ENCODE measurements at places on chromosomes 7 and 10.

DNA sequence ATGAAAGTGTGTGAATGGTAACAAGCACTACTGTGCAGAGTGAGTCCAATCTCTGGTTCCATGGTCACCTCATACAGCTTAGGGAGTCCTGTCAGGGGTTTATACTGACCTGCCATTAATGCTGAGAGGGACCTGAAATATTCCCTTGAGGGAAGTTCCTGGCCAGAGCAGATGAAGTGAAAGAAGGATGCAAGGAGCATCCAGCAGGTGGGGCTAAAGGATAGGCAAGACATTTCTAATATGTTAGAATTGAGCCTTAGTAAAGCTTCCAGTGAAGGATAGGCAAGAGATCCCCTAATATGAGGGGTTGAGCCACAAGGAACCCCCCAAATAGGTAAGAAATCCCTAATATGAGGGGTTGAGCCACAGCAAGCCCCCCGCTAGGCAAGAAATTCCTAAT lies 25.5 kb upstream of the FAM221A start:
- no peak for DNase-seq

DNA sequence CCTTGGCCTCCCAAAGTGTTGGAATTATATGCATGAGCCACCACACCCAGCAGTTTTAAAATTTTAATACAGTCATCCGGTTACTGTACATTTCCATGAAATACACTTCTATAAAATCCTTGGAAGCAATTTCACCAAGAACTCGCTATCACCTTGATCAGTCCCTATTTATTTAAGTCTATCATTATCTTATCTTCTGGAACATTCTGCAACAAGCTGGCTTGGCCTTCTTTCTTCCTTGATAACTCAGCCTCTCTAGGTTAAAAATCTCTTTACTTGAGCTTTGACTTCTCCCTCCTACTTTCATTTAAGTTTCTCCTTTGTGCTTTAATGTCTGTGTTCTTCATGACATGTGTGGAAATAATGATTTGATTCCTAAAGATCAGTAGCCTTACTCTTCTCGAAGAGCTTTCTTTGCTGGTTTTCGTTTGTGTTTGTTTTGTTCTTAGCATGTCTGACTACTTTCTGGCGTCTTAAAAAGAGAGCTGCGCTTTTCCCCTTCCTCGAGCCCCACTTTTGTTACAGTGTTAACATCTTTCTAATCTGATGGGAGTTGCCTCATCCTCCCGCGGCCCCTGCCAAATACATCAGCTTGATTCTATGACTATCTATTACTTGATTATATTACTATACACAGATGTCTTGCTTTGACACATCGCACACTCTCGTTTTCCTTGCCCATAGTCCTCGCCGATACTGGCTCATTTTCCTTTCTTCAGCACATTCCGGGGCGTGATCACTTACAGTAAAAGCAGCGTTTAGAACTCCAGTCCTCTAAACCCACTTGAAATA lies 11.1 kb upstream of the CALML5 start:
- peak; percentile 64 for DNase-seq

- DNase-seq: peak; percentile 71
Observed at GRCh38 chr10:69497611-69498390, 46.5 kb downstream of the TSPAN15 start.

GRCh38 chr7:44847509-44847919 lies 373 bp downstream of the H2AZ2 start:
- peak; percentile 96 for DNase-seq

GRCh38 chr7:68244389-68244788 lies 1247.8 kb downstream of the TYW1 start:
- no peak for DNase-seq

DNA sequence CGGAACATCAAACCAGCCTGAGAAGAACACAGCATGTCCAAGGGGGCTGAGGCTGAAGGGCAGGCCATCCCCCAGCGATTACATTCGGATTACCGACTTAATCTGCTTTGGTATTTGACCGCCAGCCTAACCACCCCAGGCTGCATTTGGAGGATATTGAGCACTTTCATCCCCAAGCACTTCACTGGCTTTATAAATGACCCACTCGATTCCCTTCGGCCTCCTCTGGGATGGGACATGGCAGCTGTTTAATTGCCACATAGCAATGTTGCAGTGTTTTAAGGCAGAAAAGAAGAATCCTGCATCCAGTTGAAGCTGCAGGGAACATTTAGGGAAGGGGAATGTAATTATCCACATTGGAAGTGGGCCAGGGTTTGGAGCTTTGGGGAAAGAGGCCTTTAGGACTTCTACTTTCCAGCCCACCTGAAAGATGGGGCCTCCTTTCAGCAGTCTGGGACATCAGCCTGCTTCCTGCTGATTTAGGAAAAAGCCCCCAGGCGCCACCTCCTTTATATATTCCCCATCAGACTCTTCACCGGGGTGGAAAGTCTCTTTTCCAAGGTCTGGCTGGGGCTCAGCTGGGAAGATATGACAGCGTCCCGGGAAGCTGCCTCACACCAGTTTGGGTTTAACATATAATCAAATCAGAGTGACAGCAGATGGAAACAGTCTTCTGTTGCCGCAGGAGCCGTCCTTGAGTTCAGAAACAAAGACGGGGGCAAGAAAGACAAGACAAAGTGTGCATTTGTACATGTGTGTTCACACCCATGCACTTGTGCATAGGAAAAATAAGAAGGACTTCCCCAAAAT lies 9.2 kb downstream of the DPCD start:
- DNase-seq: no peak

DNA sequence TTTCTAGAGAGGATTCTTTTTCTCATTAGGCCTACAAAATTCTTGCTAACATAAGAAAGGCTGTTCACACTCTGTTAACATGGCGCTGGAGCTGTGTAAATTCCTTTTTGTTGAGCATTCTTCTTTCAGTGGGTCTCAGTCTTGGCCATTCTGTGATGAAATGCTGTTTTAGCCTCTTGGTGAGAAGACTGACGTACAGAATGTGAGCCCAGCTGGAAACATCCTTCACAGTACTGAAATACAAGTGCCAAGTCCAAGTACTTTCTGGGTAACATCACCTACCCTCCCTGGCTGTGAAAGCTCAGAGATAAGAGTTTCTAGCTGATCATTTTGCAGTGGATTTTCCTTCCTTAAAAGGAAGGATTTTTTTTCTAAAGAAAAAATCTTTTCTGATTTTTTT lies 231.8 kb downstream of the AHR start:
- DNase-seq: no peak

DNA sequence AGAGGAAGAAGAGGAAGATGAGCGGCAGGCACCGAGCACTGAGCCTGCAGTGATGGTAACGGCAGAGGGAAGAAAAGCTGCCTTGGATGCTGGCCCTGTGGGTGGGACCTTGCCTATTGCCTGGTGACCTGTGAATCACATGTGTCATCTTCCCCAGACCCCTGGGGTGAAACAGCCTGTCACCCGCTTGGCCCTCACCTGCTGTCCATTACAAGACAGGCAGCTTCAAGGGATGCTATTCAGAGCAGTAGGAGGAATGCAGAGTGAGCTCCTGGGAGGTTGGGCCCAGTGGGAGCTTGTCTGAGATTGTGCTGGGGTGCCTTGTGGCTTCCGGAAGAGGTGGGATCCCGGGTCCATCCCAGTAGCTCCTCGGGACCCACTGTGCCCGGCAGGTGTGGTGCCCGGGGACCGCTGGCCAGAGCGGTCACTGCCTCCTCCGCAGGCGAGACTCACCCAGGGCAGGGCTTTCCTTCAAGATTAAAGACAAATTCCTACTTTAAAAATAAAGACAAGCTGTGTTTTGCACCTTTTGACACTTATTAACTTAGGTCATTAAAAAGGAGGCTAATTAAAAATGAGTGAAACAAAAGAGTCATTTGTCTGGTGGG lies 440.2 kb upstream of the MKI67 start:
- DNase-seq: no peak

GRCh38 chr10:102633287-102633686 lies 11.0 kb upstream of the TRIM8 start:
- peak; percentile 86 for DNase-seq

DNA sequence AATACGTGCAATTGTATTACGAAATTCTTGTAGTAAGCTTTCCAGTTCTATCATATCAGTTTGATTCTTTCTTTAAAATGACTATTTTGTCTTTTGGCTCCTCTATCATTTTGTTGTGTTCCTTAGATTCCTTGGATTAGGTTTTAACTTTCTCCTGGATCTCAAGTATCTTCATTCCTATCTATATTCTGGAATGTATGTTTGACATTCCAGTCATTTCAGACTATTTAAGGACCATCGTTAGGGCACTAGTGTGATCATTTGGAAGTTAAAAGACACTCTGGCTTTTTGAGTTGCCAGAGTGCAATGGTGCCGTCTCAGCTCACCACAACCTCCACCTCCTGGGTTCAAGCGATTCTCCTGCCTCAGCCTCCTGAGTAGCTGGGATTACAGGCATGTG lies 45.7 kb upstream of the SFTPD start:
- DNase-seq: no peak

- no peak for DNase-seq
Observed at GRCh38 chr10:96529634-96530279, 16.0 kb upstream of the TLL2 start.

GRCh38 chr7:107678110-107678753 lies 17.6 kb downstream of the SLC26A4 start:
- DNase-seq: no peak

GRCh38 chr7:54996391-54996790 lies 22.4 kb upstream of the EGFR start:
- no peak for DNase-seq

GRCh38 chr10:33861016-33861704 lies 526.7 kb upstream of the NRP1 start:
- DNase-seq: no peak

Data from posterior vena cava (tissue), 2 donors.